ENCODE measurements at places on chromosomes 2 and 18.
A peak's percentile ranks its signal among the peaks of the same experiment; 100 is the strongest.

DNA sequence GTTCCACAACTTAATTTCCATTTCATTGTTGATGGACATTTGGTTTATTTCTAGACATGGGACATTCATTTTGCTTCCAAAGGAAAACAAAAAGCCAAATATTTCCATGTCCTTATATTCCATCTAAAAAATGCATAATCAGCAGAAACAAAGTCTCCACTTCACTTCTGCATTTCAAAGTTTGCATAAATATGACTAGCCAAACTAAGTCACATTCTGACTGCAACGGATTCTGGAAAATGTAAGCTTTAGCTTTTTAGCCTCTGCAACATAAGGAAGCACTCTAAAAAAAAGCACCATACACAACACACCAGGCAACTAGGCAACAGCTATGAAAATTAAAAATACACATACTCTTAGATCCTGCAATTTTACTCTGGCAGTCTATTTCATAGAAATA, 135.3 kb downstream of the ETAA1 start:
- DNase-seq = no peak
- H3K27ac ChIP-seq = no peak overlapping the region
- H3K4me1 ChIP-seq = no peaks in the 10 kb centered on the region
- H3K4me3 ChIP-seq = no peak overlapping the region
- H3K36me3 ChIP-seq = no peaks in the 10 kb centered on the region

GRCh38 chr2:217530392-217531090, 472.3 kb downstream of the TNS1 start:
- no peak overlapping the region for H3K4me3 ChIP-seq
- no peaks in the 10 kb centered on the region for H3K4me1 ChIP-seq
- DNase-seq = no peak

DNA sequence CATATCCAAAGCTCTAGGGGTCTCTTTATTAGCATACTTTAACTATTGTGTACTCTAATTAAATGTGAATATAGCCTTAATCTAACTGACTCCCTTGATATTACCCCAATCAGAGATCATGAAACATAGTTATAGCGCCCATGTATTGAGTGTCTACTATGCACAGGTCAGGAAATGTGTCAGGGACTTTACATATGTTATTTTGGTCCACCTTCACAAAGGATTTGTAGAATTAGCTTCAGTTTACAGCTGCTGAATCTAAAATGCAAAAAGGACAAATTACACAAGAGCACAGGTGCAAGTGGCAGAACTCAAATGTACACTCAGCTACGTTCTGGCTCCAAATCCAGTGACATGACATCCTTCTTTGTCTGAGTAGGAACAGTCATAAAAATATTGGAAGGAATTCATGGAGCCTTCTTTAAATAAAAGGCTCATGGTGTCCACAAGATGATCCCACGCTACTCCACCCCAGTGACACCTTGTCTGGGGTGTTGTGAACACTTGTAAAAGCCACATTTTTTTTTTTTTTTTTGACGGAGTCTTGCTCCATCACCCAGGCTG, 38.7 kb upstream of the ATL2 start:
- H3K4me3 ChIP-seq = no peak overlapping the region
- H3K36me3 ChIP-seq = no peaks in the 10 kb centered on the region
- no peak overlapping the region for H3K27ac ChIP-seq
- no peak for DNase-seq
- no peaks in the 10 kb centered on the region for H3K4me1 ChIP-seq

DNA sequence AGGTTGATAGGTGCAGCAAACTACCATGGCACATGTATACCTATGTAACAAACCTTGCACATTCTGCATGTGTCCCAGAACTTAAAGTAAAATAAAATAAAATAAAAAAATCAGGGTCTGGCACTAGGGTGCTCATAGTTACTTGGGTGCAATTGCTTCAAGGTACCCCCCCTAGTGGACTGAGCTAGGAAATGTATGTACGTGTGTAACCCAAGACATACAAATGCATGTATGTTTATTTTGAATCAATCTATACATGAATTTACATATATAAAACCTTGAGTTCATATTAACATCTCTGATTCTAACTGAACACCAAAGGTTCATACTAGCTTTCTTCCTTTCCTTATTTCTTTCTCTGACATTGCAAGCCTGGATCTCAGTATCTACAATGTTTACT, 51.5 kb downstream of the USP37 start:
- peak; percentile 28 for DNase-seq
- H3K4me1 ChIP-seq = no peaks in the 10 kb centered on the region
- H3K27me3 ChIP-seq = no peaks in the 10 kb centered on the region
- no peak overlapping the region for H3K27ac ChIP-seq
- H3K4me3 ChIP-seq = no peak overlapping the region
- no peaks in the 10 kb centered on the region for H3K36me3 ChIP-seq

GRCh38 chr2:60413814-60414168, 139.7 kb downstream of the BCL11A start:
- H3K27ac ChIP-seq = no peak overlapping the region
- no peak for DNase-seq
- peaks cover 27% of the 10 kb centered on the region for H3K4me1 ChIP-seq
- H3K36me3 ChIP-seq = no peaks in the 10 kb centered on the region
- H3K4me3 ChIP-seq = no peak overlapping the region
- H3K27me3 ChIP-seq = no peaks in the 10 kb centered on the region

GRCh38 chr18:4391859-4392258, 63.2 kb downstream of the DLGAP1 start:
- H3K4me1 ChIP-seq = no peaks in the 10 kb centered on the region
- DNase-seq = no peak
- no peaks in the 10 kb centered on the region for H3K27me3 ChIP-seq
- no peak overlapping the region for H3K27ac ChIP-seq
- H3K4me3 ChIP-seq = no peak overlapping the region
- H3K36me3 ChIP-seq = no peaks in the 10 kb centered on the region

- H3K4me1 ChIP-seq = no peaks in the 10 kb centered on the region
- H3K4me3 ChIP-seq = no peak overlapping the region
- no peaks in the 10 kb centered on the region for H3K27me3 ChIP-seq
- peak; percentile 16 for DNase-seq
- no peak overlapping the region for H3K27ac ChIP-seq
These were observed 49.2 kb downstream of the SIGLEC15 start for GRCh38 chr18:45874491-45875184.

GRCh38 chr2:3001615-3002560, 375.7 kb downstream of the EIPR1 start:
- H3K4me3 ChIP-seq = no peak overlapping the region
- H3K4me1 ChIP-seq = no peaks in the 10 kb centered on the region
- H3K27me3 ChIP-seq = peaks cover 3% of the 10 kb centered on the region
- H3K36me3 ChIP-seq = no peaks in the 10 kb centered on the region
- DNase-seq = peak; percentile 2

DNA sequence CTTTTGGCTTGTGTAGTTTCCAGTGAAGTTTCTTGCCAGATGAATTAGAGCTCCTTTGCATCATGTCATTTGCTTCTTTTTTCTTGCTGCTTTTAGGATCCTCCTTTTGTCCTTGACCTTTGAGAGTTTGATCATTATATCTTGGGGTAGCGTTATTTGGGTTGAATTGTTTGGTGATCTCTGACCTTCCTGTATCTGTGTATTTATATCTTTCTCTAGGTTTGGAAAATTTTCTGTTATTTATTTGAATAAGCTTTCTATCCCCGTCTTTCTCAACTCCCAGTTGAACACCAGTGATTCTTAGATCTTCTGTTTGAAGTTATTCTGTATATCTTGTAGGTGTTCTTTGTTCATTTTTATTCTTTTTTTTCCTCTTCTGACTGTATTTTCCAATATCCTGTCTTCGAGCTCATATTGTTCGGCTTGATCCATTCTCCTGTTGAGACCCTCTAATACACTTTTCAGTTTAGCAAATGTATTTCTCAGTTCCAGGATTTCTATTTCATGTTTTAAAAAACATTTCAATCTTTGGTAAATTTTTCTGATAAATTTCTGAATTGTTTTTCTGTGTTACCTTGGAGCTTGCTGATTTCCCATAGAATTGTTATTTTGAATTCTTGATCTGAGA, 20.8 kb downstream of the GALNT1 start:
- H3K36me3 ChIP-seq = no peaks in the 10 kb centered on the region
- H3K4me1 ChIP-seq = no peaks in the 10 kb centered on the region

DNA sequence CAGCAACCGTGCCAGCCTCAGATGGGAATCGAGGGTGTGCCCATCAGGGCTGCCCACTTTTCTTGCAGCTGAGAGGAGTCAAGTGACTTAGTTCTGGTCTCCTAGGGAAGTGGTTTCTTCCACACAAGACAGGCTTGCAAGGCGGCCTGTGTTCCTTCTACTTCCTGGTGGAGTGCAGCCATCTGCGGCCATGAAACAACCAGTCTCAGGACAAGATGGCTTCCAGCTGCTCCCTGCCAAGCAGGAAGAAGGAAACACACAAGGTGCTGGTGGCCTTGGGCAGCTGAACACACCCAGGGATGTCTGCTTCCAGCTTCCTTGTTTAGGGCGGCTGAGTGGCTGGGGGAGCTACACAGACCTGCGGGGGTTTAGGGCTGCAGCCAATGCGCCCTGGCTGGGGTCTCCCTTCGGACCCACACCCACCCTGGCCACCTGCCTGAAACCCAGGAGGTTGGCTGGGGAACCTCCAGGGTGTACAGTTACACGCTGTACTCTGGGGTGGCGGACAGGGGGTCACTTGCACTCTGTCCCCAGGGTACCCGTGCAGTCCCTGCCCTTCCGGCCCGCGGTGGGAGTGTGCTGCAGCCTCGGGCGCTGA, 34.7 kb downstream of the PTPN18 start:
- H3K36me3 ChIP-seq = no peaks in the 10 kb centered on the region
- DNase-seq = no peak
- H3K27me3 ChIP-seq = no peaks in the 10 kb centered on the region
- H3K4me1 ChIP-seq = no peaks in the 10 kb centered on the region

- H3K36me3 ChIP-seq = no peaks in the 10 kb centered on the region
- DNase-seq = no peak
- peaks cover 12% of the 10 kb centered on the region for H3K4me1 ChIP-seq
- no peak overlapping the region for H3K4me3 ChIP-seq
- no peak overlapping the region for H3K27ac ChIP-seq
These were observed 33.1 kb downstream of the RAMP1 start for GRCh38 chr2:237892478-237892877.
